Left cardiac atrium (tissue), 4 donors: ENCODE measurements at places on chromosomes 2 and 18.

GRCh38 chr18:42578792-42579191, 536.7 kb downstream of the RIT2 start:
- no peak for DNase-seq

DNA sequence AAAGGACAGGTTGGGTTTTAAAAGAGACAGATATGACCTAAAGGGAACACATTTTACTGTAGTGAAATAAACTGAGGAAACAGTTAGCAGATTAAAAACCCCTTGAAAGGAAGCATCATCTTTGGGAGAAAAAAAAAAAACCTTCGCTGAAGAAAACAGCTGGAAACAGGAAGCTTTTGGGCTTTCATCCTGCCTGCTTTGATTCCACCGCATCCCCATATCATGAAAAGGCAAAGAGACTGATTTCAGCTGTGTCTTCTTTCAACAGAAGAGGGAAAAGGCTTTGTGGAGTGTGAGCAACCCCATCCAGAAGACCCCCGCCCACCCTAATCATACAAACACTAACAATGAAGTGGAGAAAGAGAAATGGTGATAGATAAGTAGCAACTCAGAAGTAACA, 86.4 kb downstream of the TCF4 start:
- DNase-seq, result no peak

GRCh38 chr2:222734703-222735014, 63.2 kb downstream of the MOGAT1 start:
- DNase-seq, result no peak

- no peak for DNase-seq
Observed at GRCh38 chr2:10335046-10335840, 32.5 kb downstream of the HPCAL1 start.

- no peak for DNase-seq
Observed at GRCh38 chr2:237913193-237913917, 53.5 kb upstream of the UBE2F start.
